ENCODE measurements at places on chromosomes 7 and 10. TPM values are rescaled to one million over a fixed set of nuclear protein-coding genes. Genes with fewer than 3 reads are reported as not detected.
A peak's percentile ranks its signal among the peaks of the same experiment; 100 is the strongest.

DNA sequence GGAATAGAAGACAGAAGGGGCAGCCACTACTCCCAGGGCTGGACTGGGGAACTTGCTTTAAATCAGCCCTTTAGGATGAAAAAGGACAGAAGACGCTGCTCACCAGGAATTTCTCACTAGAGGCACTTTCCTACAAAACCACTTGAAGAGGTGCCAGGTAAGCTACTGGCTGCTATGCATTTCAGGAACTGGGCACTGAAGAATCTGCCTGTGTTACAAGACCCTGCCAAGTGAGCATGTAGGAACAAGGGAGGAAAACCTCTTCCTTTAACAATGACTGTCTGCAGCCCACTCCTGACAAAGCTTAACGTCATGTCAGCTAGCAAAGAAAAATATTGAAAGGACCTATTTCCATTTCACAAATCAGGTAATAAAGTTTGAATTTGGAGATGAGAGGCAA is 5.8 kb upstream of the AGMO start:
- DNase-seq: no peak

OR2A42 gene
- not detected for total RNA-seq

DNA sequence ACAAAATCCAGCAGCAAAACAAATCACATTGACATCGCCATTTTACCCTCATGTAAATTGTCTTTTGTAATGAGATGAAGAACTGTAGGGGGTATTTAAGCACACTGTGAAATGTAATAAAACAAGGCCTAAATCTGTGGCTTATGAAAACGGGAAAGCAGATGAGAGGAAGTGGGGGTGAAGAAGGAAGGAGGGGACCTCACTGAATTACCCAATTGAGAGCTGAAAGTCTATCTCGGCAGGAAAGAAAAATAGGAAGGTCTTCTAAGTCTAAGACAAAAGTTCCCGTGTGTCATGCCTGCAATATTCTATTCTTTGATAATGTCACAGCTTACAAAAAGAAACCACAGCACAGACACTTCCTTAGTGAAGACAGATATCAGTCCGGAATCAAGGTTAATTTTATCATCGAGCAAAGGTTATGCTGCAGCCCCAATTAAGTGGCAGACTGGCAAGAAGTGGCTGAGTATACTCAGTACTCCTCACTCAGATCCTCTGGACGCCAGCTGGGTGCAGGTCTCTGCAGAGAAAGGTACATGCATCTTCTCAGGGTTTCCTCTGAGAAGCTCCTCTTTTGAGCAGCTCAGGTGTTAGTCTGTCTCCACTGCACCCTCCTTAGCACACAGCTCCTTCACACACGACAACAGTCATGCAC is 239.7 kb downstream of the FANK1 start:
- no peak for DNase-seq

- DNase-seq: no peak
Observed at GRCh38 chr7:104299323-104299722, 29.1 kb upstream of the LHFPL3 start.

GRCh38 chr7:147196481-147196880 is 1079.9 kb downstream of the CNTNAP2 start:
- DNase-seq: no peak

DNA sequence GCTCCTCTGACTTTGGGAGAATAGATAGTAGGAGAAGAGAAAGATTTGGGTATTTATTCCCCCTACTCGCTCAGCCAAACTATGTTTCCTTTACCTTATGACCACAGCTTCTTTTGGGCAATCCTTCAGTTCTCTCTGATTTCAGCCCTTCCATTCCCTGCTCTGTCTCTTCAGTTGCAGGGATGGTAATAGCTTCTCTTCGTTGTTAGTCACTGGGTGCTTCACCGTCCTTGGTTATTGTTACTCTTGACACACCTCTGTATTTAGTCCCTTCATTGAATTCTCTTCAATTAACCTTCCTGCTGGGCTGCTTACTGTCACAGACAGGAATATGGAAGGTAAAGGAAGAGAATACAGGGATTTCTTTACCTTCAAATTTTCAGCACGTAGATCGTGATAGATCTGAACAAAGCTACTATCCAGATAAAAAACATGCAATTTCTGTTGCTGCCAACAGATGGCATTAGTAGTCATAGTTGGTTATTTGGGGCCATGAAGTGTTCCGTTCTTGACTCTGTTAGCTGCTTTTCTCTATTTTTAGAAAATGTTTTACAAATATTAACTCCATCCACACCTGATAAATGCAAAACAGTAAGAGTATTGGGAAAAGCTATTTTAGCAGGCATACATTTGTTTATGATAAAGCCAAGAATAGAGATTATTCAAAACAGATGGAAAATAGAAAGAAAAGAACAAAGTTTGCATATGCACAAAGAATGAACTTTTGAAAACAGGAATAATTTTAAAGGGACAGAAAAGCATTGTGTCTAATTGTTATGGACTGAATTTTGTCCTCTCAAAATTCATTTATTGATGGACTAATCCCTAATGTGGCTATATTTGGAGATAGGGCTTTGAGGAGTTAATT is 14.0 kb upstream of the PTTG1IP2 start:
- no peak for DNase-seq

FAM53B gene
- total RNA-seq: 31.4 TPM

GRCh38 chr7:39617005-39617404 is 6.4 kb upstream of the RALA start:
- DNase-seq: no peak

DNA sequence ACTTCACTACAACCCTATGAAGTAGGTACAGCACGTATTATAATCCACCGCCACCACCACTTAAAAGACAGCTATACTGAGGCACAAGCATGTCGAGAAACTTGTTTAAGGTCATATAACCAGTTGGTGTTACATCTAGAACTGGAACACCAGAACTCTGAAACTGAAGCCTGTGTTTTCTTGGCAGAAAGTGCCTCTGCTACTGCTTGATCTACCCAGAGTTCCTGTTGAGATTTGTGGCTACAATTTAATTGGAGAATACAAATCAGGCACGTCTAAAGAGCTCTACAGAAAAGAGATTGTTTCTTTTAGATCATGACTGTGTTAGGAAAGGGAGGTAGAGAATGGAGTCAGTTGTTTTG is 4.3 kb upstream of the ADD3 start:
- DNase-seq: no peak

DNA sequence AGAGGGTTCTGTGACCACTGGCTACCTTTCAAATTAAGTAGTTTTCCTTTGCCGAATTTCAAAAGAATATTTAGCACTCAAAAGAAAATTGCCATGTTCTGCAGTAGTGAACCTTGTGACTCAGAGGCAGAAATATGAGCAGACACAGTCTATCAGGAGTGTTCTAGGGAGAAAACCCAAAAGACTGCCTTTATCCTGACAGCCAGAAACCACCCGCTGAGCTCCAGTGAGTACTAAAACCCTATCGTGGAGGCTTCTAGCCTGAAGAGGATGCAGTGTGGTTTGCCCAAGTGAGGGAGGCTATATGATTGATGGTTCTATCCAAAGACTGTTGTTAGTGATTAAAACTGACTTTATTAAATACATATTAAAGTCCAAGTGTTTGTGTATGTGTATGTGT is 21.9 kb downstream of the CHRM2 start:
- no peak for DNase-seq

SRRT gene
- total RNA-seq: 105 TPM

GNAT3 gene
- not detected for total RNA-seq

- DNase-seq: no peak
Observed at GRCh38 chr10:91690996-91691676, 58.3 kb upstream of the PPP1R3C start.

BTAF1 gene
- 28.6 TPM for total RNA-seq

DNA sequence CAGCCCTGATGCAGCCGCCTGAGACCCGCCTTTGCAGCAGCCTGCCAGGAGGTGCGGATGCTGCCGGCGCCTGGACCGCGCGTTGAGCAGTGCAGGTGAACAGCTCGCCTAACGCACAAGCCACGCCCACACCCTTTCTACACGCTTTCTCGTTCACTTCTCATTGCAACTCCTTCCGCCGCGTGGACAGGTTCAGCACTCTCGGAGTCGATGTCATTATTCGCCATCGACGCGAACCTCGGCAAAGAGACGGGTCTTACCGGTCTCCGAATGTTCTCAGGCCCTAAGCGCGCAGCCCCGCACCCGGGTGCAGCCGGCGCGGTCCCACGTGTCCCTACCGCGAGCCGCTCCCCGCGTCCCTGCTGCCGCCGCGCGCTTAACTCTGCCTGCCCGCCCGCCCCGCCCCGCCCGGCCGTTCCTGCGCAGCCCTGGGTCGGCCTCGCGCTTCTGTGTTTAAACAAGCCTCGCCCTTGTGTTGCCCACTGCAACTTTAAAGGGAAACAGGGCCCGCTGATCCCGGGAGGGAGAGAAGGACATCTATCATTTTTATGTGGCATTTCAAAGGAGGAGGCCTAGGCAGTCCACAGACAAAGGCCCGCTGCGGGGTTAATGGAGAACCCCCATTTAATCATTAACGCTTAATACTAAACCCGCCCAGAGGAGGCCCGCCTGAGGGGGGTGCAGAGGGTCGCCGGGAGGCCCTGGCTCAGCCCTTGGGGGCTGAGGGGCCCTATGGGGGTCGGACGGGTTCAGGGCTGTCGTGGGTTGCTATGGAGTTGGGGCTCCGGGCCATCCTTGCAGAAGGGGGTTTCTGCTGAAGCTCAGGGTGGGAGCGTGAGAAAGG is 128.5 kb downstream of the WDR11 start:
- peak; percentile 92 for DNase-seq

DNA sequence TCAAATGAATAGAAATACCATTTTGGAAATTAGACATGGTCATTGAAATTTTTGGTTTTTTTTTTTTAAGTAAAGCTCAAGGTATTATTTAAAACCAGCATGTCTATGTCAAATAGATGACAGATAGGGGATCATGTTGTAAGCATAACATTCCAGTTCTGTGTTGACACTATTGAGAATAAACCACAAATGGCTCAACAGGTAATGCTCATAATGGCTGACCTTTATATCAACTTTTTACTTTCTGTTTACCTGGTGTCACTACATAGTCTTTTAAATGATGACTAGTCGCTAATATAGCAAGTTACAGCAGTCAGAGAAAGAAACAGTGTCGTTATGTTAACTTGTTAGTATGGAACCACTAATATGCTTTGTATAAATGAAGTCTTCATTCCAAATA is 616.0 kb downstream of the GATA3 start:
- no peak for DNase-seq

CUL2 gene
- 33.0 TPM for total RNA-seq

SLIT1 gene
- total RNA-seq: 0.23 TPM

FEZF1 gene
- not detected for total RNA-seq

DNA sequence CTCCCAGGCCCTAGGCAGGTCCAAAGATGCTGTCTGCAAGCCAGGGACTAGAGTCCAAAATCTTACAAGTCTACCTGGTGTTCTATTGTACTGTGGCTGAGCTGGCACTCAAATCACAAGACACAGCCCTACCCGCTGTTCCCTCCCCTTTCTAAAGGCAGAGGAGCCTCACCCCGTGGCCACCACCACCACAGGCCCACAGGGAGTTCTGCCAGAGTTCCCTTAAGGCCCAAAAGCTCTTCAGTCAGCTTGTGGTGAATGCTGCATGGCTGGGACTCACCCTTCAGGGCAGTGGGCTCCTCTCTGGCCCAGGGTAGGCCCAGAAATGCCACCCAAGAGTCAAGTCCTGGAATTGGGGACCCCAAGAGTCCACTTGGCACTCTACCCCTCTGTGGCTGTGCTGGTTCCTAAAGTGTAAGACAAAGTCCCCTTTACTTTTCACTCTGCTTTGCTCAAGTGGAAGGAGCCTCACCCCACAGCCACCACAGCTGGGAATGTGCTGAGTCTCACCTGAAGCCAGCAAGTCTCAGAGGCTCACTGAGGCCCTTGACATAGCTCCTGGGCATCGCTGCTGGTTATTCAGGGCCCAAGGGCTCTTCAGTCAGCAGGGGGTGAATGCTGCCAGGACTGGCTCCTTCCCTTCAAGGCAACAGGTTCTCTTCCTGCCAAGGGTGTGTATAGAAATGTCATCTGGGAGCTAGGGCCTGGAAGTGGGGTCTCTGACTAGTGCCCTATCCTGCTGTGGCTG is 48.8 kb upstream of the PSAP start:
- DNase-seq: peak; percentile 78

IFIT5 gene
- 24.4 TPM for total RNA-seq

DNA sequence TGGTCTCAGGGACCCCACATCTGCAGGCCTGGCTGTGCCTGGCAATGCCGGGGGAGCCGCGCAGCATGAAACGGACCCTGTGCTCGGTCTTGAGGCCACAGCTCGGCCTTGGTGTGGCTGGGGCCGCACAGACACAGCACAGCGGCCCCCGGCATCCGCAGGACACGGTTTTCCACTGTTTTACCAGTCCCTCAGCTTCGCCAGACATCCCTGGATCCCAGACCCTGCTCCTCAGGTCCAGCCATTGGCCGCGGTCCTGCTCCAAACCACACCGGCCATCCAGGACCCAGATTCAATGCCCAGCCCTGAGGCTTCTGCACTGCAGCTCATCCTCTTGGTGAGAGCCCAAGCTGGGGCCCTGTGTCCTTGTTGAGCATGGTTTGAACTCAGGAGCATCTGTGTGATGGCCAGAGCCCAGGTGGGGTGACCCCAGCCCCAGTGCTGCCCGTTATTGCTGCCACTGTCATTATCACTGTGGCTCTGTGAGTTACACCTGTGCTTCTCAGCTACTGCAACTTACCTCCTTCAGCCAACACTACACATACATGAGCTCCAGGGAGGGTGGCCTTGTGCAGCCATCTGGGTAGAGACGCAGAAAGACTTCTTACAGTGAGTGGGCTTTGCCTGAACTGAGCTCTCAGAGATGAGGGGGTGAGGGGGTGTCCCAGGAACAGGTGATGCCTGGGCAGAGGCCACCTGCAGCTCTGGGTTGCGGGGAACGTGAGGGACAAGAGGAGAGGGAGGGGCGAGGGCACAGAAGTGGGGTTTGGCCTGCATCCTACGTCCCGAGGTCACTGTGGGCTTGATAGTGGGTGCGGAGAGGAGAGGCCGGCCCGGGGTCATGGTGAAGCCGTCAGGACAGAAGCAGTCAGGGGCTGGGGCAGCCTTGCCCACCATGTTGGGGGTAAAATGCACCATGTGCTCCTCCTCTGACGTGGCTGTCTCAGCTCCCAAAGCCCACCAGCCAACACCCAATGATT is 567.6 kb downstream of the PTPRN2 start:
- DNase-seq: peak; percentile 47

TRIM8 gene
- total RNA-seq: 146 TPM
